ENCODE measurements at places on chromosomes 6 and 20.

DNA sequence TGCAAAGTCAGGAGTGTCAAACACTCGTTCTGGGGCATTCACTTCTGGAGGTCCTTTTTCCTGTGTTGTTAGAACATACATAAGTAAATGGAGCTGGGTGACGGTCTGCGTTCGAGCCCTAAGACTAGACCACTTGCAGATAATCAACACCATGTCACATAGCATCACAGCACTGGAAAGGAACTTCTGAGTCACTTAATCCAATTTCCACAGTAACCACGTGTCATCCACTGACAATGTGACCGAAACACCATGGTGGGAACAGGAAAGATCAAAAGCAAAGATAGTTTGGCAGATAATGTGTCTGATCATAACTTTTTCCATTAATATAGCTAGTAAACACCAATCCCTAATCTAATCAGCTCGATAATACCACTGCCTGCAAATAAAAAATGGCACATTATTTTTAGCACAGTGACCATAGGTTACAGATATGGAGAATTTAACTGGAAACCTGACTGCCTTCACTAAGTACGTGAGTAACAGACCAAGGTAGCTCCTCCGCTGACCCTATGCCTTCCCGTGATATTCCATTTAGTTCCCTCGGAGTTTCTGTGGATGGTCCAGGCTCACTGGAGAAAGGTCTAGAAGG is 34.8 kb downstream of the WRNIP1 start:
- DNase-seq, result peak; percentile 42

DNA sequence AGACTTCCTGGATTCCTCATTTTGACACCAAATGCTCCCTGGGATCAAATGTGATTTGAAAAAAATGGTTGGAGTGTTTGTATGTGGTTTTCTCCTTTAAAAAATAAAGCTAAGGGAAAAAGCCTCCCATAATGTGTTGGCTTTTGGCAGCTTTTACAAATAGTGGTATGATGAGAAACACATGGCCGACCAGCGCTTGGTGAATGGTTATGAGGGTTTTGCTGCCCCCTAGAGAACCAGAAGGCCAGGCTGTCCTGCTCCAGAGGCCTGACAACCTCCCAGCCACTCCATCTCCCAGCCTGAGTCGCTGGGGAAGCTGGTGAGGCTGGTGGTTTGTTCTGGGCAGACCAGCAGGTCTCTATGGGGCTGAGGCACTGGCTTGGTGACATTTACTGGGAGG is 69.3 kb downstream of the CLIC5 start:
- DNase-seq, result peak; percentile 63

DNA sequence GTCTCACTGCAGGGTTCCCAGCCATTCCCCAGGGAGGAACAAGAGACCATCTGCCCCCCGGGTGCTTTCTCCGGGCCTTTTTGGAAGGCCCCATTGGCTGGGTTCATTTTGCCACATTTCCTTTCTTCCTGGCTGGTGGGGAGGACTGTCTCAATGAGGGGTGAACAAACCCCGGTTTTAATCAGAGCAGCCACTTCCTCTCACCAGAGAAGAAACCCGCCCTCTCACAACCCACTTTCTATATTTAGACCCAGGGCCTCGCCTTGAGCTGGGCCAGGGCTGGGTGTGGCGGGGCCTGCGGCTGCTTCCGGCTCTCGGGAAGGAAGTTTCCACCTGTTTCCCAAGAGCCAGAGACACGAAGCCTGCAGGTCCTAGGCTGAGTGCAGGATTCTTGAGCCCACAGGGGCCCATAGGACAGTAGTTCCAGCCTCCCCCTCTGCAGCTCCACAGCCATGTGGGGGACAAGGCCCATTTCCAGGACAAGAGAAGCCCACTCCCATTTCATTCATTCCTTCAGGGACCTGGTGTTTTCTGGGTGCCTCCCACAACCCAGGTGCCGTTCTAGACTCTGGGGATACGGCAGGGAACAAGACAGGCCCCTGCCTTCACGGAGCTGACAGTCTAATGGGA is 41.8 kb downstream of the RBM38 start:
- no peak for DNase-seq

- DNase-seq, result no peak
These were observed 21.5 kb upstream of the BPIFB1 start for GRCh38 chr20:33261465-33261864.

- DNase-seq, result peak; percentile 22
These were observed 61.9 kb downstream of the GPR6 start for GRCh38 chr6:110039981-110040383.

- DNase-seq, result no peak
These were observed 19.6 kb upstream of the CHMP4B start for GRCh38 chr20:33791540-33791939.

DNA sequence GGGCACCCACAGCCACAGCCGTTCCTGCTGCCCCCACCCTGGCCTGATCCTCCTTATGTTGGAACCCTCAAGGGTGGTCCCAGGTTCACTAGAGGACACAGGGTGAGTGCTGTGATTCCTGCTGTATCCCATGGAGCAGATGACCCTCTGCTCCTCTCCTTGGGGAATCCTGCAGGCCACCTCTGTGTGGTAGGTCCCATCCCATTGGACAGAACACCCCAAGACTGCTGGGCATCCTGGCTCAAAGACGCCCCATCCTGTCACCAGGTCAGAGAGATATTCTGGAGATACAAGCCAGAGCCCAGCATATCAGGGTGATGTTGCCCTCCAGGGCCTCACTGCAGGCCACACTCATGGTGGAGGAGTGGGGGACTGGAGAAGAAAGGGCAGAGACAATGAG is 28.4 kb downstream of the HLA-A start:
- no peak for DNase-seq

GRCh38 chr6:14472986-14473337 is 355.4 kb downstream of the CD83 start:
- no peak for DNase-seq

DNA sequence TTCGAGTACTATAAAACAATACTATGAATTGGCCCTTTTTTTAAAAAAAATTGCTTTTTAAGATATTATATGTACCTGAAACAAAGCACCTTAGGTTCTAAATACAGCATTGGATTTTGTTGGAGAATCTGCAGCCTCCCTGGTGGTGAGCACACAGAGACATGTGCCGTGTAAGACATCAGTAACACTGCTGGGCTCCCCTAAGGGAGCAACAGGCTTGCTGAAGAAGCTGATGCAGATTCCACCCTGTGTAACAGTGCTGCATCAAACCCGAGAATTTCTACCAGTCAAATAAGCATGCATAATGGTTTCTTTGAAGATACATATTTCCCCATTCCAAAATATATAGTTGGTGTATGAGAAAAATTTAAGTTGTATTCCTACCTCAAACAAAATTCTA is 17.4 kb downstream of the KIAA1586 start:
- DNase-seq, result no peak

Measured in iris pigment epithelial cell (primary cell).